ENCODE measurements at places on chromosomes 3 and 15.

DNA sequence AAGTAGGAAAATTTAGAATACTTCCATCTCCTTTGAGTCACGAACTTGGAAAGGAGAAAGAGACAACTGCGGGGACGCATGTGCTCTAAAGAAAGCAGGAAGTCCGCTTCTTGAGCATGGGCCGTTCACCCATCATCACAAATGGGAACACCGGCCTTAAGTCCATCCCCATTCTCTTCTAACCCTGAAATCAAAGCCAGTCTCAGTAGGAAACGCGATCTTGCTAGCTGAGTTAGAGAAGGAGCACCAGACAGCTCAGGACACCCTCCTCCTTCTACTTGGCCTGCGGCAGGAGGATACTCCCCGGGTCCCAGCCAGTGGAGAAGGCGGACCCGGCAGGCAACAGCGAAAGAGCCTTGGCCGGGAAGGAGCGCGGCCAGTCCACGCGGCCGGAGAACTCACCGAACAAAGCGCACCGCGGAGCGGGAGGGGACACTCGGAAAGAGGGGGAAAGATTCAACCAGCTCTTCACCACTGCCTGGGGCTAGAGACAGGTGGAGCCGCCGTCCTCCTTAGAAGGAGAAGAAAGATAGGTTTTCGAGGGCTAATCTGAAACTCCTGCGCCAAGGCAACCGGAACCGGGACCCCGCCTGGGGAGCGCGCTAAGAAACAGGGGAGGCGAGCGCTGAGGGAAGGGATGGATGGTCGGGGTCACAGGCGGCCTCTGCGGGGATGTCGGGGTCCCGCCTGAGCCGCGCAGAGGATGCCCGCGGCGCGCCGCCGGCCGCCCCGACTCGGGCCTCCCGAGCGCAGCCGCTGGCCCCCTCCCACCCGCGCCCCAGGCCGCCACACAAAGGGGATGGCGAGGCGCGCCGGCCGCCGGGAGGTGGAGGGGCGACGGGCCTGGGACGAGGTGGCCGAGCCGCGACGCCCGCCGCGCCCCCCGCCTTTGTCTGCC lies 818 bp downstream of the SLC4A7 start:
- DNase-seq: peak; percentile 64

DNA sequence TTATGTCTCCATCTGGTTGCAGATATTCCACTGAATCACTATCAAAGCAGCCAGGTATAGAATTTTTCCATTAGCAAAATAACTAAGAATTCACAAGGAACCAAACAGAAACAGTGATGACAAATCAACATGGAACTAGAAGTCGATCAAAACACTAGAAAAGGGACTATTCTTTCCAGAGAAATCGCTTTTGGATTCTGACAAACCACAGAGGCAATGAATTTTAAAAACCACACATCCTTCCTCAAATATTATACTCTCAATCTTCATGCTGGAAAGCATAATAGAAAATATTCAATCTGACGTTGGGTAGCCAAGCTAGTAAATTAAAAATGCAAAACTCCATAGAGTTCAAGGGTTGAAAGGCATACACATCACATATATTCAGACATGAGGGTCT lies 93.2 kb upstream of the PPIB start:
- DNase-seq: no peak

DNA sequence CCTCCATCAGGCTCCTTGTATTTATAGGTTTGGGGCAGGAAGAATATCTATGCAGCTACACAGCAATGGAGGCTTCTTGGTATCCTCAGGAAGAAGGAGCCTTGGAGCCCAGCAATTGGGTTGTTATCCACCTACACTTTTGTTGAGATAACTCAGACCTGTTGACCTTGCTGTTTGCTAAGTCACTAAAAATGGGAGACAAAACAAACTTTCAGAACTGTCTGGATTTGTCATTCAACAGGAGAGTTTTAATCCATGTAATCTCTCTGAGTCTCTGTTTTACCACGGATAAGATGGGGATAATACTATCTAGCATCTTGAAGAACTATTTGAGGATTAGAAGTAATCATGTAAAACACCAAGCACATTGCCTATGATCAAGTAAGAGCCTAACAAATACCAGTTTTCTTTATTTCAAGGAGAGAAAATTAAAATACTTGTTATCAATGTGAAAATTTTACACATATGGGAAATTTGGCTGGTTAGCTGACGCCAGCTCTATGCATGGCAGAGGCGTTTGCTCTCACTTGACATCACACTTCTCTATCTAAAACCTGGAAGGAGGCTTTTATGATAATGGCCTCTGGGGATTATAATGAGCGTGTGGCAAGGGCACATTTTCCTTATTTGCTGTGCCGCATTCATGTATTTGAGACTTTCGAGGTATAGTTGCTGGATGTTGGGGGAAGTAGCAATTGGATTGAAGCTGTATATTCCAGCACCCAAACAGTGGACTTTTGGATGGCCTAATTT lies 215.6 kb downstream of the PDCD6IP start:
- no peak for DNase-seq

DNA sequence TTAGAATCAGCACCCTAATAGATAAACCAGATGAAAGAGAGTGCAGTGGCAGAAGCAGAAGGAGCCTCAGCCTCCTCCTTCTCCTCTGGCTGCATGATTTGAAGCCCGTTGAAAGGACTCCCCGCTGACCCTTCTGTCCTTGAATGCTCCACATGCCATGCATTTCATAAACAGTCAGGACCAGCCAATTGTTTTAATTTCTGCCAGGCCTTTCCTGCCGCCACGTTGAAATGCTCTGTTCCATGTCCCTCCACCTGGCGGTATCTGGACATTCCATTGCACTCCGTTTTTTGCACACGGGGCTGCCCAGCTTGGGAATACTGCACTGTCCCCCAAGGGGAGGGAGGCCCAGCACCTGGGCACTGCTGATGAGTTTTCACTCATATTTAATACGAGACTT lies 35.2 kb upstream of the GLCE start:
- DNase-seq: no peak

GRCh38 chr3:161028555-161029153 lies 76.5 kb downstream of the B3GALNT1 start:
- no peak for DNase-seq

- no peak for DNase-seq
Measured at GRCh38 chr3:188353426-188353825, 199.5 kb downstream of the LPP start.

DNA sequence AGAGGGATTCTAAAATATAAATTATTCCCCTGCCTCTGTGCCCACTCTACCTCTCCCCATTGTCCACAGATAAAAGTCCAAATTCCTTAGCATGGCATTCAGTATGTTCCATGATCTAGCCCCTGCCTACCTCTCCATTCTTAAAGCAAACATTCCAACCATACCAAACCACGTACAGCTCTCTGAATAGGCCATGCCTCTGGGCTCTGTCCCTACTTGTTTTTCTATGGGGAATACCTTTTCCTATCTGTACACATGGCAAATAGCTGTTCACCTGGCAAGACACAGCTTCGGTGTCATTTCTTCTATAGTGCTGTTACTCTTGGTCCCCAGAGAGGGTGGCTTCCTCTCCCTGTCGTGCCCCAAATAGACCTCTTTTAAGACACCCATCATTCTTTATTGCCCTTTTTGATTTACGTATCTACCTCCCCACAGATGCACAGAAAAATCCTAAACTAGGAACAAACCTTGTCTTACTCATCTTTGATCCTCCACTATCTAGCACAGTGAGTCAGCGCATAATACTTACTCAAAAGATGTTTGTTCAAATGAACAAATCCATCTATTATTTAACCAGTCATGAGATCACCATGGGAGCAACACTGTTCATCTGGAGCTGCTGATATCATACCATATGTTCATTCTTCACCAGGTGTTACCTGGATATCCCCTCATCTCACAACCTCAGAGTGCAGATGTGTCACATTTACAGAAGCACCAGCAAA lies 329.8 kb downstream of the THSD4 start:
- no peak for DNase-seq

GRCh38 chr3:31240874-31241273 lies 291.9 kb upstream of the STT3B start:
- no peak for DNase-seq

- no peak for DNase-seq
Measured at GRCh38 chr3:126479642-126480041, 4.0 kb upstream of the ZXDC start.

GRCh38 chr3:193884652-193885051 lies 251.3 kb upstream of the HES1 start:
- DNase-seq: no peak

DNA sequence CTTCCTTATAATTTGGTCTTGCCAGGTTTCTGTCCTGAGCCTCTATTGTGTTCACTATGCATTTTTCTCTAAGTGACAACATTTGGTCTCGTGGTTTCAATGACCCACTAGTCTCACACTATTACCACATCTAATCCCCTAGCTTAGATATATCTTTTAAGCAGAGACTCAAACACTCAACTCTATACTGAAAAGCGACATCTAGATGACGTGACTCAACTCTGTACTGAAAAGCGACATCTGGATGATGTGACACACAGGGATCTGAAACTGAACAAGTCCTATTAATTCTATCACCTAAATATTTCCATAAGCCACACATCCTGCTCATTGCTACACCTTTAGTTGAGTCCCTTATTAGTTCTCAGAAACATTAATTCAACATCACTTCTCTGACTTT lies 141.7 kb upstream of the MBNL1 start:
- DNase-seq: no peak

Data from activated naive CD4-positive, alpha-beta T cell treated with anti-CD3 and anti-CD28 coated beads, Interleukin-2, amount 50 U/mL, for 72 hours (primary cell).